Stimulated activated CD4-positive, alpha-beta T cell treated with anti-CD3 and anti-CD28 coated beads, Interleukin-4, amount 100 ng/mL, for 48 hours (primary cell): ENCODE measurements at places on chromosomes 5 and 9.

GRCh38 chr9:15206903-15207696 is 99.9 kb downstream of the TTC39B start:
- DNase-seq, result no peak

DNA sequence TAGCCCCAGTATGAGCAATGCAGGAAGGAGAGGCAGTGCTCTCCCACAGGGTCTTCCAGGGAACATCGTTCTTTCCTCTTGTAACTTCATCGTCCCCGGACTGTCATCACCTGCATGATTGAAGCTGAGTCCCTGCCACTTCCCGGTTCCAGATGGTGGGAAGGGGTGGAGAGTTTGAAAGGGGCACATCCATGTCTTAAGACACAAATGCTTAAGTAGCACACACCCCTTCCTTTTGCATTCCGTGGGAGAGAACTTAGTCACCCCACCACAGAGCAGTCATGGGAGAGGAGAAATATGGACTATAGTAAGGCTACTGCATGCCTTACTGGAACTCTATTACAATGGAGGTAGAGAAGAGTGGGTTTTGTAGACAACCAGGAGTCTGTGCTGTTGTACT is 165.3 kb upstream of the GAS1 start:
- DNase-seq, result no peak

DNA sequence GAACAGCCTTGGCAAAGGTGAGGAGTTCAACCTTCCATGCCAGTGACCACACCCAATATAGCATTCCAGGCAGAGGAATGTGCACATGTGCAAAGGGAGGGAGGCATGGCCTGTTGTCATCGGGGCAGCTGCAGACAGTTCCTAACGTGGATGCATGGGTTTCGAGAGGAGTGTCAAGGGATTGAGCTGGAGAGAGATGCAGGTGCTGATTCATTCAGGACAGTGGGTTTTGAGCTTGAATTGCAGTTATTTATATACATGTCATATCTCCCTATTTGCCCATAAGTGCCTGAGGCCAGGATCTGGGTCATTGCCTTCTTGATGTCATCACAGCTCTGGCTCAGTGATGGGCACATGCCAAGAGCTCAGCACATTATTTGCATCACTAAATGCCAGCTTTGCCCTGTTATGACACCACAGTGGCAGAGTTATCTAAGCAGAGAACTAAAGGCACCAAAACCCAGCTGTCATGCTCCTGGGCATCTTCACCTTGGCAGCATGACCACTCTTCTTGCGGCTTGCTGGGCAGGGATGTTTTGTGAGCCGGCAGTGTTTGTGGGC is 278.0 kb downstream of the NTRK2 start:
- DNase-seq, result no peak

DNA sequence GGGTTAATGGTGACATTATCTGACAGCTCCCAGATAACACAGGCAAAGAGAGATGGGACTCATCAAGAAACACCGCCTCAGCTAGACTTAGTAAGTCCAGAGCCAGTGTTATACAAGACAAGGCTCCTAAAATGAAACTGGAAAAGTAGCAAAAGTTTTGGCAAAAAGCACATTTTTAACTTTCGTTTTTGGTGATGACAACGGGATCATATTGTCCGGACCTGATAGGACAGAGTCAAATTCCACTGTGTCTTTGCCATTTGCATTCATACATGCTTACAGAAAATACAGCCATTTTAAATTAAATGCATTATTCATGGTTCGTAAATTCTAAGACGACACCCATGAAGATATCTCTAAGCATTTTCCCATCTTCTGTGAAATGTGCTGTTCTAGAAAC is 152.1 kb downstream of the CRB2 start:
- no peak for DNase-seq

- no peak for DNase-seq
Measured at GRCh38 chr9:114386886-114387679, 699 bp downstream of the AKNA start.

GRCh38 chr5:31731710-31732301 is 92.9 kb downstream of the PDZD2 start:
- no peak for DNase-seq

GRCh38 chr9:88749420-88749819 is 214.4 kb downstream of the NXNL2 start:
- no peak for DNase-seq

DNA sequence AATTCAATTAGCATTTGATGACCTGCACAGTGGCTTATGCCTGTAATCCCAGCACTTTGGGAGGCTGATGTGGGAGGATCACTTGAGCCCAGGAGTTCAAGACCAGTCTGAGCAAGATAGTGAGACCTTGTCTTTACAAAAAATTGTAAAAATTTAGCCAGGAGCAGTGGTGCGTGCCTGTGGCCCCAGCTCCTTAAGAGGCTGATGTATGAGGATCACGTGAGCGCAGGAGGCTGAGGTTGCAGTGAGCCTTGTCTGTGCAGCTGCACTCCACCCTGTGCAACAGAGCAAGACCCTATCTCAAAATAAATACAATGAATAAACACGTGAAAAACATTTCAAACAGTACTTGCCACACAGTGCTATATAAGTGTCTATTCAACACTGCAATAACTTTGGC is 4.2 kb downstream of the ABCA1 start:
- no peak for DNase-seq

GRCh38 chr5:107781451-107781850 is 110.7 kb upstream of the EFNA5 start:
- no peak for DNase-seq

DNA sequence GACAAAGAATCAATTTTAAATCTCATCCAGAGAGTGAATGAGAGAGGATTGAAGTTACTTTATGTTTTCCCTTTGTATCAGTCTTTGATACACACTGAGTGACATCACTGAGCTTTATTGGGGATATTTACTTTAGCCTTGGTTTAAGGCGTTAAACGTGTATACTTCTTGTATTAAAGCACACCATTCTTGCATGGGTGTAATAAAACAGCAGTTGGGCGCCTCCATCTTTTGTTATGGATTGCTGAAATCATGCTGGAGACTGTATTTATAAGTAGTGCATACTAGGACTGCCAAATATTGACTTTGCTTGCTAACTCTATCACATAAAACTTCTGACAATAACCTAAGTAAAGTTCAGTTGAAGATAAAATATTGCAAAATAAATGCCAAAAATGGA is 1755.8 kb upstream of the WWC1 start:
- DNase-seq, result no peak

- no peak for DNase-seq
Measured at GRCh38 chr9:131748411-131748955, 8.6 kb upstream of the RAPGEF1 start.

DNA sequence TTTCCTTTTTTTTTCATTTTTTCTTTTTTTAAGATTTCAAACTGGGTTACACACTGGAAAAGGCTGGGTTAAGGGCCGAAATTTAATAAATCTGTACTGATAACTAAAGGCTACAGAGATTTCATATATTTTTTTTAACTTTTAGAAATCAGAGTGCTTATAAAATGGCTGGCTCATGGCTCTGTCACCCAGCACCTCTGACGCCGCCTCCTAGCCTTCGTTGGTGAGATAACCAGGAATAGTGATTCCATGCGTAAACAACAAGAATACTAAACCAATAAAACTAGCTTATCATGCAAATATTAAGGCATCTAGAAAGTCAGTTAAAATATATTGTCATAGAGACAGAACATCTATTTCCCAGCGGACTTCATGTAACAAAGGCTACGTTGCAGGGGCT is 226.4 kb downstream of the NFIB start:
- DNase-seq, result no peak

- no peak for DNase-seq
Measured at GRCh38 chr5:164627021-164627420, 1121.6 kb downstream of the MAT2B start.

DNA sequence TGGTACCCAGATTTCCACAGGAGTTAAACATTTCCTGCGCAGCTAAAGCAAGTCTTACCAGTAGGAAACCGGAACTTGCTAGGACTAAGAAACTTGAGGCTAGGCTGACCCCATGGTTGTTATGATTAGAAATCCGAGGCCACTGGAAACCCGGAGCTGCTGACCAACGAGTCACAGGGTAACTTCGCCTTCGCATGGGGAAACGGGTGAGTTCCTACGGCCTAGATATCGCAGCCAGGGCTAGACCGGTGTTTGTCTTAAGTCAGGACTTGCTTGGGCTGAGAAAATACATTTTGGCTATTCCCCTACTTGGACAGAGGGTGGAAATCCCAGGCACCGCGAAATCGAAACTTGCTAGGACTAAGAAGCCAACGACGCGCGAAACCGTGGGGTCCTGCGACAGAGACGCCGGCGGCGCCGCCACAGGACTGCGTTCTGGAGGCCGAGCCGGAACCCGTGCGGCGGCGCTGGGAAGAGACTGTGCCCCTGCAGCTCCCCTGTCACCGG is 1.6 kb upstream of the ANXA2R start:
- no peak for DNase-seq

DNA sequence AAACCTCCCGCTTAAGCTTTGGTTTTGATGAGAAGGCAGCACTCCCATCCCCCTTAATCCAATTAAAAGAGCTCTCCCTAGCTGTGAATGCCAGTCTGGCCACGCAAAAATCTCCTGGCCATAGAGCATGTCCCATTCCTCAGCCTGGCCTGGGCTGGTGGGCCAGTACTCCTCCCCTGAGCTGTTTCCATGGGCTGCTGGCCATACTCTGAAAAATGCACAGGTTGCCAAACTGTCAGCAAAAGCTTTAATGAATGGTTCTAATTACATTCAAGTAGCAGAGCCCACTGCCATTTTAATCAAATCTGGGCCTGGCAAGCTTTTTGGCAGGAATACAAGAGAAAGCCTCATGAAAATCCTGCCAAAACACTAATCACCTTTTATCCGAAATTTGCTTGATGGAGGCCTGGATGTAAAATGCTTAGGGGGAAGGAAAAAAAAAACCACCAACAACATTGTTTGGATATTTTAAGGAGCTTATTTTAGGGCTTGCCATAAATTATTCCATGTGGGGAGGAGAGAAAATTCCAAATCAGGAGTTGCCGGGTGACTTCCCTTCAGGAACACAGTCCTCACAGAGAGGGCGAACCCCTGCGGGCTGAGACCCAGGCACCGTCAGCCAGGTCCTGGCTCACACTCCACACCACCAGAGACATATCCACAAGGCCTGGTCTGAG is 243.3 kb downstream of the SEC61B start:
- DNase-seq, result no peak

DNA sequence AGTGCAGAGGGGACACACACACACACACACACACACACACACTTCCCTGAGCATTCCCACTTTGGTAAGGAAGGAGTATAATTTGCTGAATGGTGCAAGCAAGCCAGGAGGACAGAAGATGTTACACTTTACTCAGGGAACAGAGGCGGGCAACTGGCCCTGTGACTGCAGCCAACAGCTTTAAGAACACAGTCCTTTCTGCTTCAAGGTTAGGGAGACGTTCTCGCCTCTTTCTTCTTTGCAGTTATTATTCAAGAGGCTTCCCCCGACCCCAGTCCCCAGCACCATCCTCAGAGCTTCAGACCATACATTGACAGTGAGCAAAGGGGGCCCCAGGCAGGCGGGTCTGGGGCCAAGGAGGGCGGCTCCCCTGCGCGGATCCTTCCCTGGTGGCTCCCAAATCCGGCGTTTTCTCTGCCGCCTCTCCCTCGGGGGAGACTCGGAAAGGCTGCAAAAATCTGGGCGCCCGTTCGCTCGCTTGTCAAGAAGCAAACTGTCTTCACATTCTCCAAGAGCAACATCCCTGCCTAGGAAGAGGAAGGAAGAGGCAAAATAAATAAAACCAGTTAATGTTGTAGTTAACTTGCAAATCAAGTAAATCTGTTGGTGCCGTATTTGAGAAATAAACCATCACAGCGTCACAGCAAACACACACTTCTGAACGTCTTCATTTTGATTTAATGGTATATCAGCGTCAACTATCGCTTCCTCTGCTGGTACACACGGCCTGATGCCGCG is 3.8 kb upstream of the LHX2 start:
- DNase-seq, result no peak

DNA sequence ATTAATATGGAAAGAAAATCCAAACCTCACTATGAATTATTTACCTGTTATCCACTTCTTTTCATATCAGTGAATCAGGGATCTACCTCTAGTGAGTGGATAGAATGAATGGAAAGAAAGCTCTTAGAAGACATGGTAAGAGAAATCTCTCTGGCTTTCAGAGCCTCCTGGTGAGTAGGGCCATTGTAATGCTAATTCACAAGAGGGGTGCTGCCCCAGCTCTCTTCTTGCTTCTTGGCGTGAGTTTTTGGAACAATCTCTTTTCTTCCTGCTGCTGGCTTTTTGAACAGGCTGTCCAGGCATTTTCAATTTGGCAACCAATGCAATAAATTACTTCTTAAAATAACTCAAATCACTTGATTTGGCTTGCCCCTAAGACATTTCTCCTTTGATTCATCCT is 49.9 kb upstream of the KCNN2 start:
- DNase-seq, result no peak

DNA sequence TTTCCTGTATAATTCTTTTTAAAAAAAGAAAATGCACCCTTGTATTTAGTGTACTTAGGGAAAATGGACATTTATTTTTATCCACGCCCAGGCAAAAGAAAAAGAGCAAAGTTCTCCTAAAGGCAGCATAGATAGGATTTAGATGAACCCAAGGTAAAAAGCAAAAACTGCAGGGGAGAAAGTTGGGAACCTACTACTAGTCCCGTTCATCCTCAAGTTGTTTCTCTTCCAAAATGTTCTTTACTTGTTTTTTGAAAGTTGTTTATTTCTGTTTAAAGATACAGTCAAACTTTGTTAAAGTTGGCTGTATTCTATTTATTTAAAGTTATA is 9.8 kb downstream of the RUSC2 start:
- DNase-seq, result no peak

DNA sequence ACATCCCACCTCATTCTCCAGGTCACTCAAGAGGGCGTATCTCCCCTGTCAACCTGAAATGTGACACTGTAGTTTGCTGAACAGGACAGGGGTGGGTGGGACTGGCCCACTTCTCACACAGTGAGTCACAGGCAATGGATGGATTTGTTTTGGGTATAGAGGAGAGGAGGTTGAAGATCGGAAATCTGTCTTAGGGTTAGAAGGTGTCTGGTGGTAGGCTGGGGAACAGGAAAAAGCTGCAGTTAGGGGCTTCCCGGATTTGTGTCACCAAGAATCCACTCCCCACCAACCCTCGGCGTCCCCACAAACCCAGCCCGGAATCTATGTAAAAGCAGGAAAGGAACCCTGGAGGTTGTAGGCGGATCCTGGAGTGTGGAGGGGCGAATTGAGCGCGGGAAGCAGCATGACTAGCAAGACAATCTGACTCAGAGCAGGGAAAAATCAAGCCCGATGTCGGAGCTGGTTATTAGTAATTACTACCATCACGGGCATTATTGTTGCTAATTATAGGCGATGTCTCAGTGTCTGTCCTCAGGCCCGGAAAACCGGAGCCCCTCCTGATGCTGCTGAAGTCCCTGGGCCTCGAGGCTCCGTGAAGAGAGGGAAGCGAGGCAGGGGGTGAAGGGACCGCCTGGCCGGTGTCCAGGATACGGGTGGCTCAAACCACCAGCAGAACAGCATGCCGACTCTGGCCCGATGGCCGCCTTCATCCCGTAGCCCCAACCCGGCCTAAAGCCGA is 1.7 kb upstream of the IRX1 start:
- DNase-seq, result no peak

DNA sequence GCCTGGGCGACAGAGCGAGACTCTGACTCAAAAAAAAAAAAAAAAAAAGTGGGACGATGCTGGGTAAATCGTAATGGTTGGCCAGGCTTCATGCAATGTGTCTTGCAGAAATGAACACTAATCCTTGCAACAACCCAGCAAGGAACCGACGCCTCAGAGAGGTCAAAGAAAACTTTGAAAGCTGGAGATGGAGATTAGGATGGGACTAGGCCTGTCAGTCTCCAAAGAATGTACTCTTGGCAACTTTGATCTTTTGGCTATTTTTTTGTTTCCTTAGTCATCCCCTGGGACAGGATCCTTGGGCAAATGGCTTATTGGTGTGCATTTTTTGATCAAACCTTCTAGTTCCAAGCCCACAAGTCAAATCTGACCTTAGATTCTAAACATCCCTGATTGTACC is 10.6 kb upstream of the PWWP2A start:
- DNase-seq, result no peak
